ENCODE measurements at places on chromosomes 6 and 20.

DNA sequence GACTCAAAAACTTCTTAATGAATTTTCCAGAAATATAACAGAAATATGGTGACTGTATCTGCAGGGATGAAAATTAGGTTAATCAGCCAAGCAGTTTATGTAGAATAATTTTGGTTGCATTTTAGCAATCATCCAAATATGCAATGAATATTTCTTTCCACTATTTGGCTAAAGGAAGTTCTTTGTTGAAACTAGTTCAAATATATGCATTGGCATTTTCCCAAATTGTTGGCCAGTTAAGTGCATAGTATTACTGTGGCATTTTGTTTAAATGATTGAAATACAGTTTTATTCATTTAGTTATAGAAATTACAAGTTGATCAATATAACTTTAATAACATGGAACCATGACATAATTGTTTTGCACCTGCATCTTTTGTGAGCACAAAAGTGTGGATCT, 115.5 kb downstream of the DOK5 start:
- DNase-seq, result no peak

GRCh38 chr6:156313037-156313436, 464.1 kb upstream of the ARID1B start:
- no peak for DNase-seq

GRCh38 chr6:89269252-89269651, 45.8 kb downstream of the GABRR2 start:
- no peak for DNase-seq

GRCh38 chr6:148932731-148933130, 185.9 kb downstream of the UST start:
- peak; percentile 76 for DNase-seq

DNA sequence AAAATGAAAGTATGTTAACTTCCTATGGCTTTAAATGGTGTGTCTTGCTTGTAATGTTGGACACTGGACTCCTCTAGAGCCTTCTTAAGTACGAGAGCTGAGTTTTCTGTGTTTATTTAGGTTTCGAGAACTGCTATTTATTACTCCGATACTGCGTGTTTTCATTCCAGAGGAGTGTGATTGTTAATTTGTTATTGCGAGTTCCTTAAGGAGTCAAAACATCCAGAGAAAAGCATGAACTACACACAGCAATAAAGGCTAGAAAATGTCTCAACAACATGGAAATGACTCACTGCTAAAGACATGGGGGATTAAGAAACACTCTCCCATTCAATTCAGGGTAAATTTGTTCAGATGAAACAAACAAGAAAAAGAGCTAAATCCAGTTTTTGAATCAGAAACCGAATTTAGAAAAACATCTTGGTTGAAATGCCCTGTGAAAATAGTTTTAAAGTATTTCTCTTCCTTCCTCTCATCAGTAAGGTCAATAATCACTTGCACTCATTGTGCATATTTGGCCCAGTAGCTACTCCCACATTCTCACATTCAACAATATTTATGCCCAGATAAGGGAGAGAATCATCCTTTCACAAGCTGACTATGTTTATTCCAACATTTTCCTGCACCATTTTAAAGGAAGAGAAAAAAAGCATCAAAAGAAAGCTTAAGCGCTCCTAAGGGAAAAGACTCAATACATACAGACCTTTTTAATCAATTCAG, 36.0 kb downstream of the ATXN1 start:
- DNase-seq, result peak; percentile 95

DNA sequence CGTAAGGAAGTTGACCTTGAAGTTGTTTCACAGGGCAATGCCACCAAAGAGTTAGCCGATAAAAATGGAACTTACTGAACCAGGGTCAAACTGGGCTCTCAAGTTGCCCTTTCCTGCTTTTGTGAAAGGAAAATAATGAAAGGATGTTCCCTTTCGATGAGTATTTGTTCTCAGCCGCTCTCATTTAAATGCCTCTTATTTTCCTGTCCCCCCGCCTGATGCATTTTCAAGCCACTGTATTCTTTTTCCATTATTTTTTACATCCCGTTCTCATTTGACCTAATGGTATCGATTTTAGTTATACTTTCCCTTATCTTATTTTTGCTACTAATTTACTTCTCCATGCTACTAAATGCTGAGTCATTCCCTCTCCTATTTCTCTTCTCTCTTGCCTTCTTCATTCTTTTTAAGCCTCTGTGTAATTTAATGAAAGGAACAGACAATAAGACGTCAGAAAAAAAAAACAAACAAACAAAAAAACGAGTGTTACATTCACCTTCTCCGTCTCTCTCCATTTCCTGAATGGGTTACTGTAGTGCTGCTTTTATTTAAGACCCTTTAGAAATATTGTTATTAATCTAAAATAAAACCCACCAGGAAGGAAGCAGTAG, 655 bp upstream of the NDUFAF4 start:
- peak; percentile 23 for DNase-seq

DNA sequence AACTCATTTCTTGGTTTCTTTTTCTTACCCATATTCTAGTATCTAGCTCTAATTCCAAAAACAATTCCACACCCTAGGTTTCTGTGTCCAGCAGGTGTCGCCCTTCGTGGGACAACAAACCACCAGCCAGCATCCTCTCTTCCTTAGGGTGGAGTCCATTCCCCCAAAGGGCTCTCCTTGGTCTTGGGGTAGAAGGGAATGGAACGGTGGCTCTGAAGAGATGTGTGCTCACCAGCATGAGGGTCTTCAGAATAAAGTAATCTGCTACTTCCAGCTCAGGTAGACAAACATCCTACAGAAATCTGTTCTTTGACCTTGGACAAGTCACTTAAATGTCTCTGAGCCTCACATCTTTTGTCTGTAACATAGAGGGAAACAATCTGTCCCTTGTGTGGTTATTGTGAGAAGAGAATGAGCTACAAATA, 7.2 kb downstream of the HLA-DMB start:
- peak; percentile 60 for DNase-seq

DNA sequence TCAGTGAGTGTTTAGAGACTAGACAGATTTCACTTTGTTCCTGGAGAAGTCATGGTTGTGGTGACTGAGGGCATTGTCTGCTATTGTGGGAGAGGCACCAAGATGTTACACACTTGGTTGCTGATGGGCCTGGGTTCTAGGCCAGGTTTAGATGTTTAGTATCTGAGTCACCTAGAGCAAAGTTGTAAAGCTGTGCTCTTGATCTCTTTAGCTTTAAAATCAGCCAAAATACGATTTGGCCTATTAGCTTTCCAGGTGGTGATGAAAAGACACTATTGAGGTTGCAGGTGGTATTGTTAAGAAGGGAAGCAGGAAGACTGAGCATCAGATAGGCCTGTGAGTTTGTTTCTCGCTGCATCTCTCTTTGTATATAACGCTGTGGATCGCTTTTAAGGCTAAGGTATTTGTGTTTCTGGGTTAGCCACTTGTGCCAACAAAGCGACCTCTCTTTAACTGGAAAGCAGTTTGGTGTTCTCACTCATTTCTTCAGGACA, 48.6 kb downstream of the FOXO3 start:
- DNase-seq, result peak; percentile 56

GRCh38 chr6:141956868-141957267, 175.9 kb upstream of the GJE1 start:
- no peak for DNase-seq

DNA sequence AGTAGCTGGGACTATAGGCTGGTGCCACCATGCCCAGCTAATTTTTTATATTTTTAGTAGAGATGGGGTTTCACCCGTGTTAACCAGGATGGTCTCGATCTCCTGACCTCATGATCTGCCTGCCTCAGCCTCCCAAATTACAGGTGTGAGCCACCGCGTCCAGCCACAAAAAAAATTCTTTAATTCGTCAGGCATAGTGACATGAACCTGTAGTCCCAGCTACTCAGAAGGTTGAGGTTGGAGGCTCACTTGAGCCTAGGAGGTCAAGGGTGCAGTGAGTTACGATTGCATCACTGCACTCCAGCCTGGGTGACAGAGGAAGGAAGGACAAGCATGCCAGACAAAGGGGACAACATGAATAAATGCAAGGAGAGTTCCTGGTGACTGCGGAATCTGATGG, 19.5 kb upstream of the ASXL1 start:
- DNase-seq, result no peak

GRCh38 chr6:131736003-131736596, 25.3 kb upstream of the CTAGE9 start:
- DNase-seq, result peak; percentile 61

DNA sequence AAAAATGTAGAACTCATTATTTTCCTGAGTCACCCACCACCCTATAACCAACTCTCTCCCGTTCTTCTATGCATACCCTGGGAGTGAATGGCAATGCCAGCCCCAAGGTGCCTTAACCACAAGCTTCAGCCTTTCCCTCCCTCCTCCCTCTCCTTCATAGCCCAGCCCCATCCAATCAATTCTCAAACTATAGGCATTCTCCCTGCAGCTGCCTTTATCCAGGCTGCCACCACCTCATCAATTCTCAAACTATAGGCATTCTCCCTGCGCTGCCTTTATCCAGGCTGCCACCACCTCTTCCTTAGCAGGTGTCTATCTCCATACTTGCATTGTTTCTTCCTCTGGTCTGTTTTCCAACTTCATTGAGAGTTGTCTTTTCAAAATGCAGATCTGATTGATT, 77.1 kb downstream of the PLEKHG1 start:
- no peak for DNase-seq

DNA sequence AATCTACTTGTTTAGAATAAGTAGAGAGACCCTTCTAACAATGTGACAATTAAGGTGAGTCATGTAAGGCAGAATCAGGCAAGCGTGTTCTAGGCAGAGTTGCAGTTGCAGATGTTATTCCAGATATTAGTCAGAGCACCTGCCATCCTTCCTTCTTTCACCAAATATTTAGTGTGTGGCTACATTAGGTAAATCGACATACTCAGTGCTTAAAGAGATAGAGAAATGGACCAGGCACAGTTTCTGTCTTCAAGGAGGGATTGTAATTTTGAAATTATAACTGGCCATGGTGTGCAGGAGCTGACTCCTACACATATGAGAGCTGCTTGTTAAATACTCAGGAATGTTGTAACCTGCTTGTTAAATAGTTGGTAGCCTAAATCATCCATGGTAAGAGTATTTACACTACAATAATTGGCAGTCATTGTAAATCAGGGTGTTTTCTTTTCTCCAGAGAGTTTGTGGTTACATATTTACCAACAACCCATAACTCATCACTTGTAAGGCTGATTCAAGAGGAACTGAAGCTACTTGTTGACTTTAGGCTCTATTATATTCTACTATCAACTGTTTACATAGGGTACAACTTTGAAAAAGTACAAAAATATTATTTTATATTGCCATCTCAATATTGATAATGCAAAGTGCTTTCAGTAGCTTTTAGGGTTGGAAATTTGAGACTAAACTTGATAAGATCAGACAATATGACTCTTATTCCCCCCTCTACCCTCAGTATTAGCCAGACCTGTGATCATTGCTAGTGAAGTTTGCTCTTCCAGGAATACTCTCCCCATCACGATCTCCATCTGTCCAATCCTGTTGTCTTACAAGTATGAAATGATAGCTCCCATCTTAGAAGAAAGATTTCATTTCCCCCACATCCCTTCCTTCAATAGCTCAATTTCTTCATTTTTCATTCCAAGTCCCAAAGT, 607.1 kb downstream of the COL12A1 start:
- DNase-seq, result peak; percentile 76

- no peak for DNase-seq
Observed at GRCh38 chr6:167120583-167120903, 2.4 kb upstream of the CCR6 start.

DNA sequence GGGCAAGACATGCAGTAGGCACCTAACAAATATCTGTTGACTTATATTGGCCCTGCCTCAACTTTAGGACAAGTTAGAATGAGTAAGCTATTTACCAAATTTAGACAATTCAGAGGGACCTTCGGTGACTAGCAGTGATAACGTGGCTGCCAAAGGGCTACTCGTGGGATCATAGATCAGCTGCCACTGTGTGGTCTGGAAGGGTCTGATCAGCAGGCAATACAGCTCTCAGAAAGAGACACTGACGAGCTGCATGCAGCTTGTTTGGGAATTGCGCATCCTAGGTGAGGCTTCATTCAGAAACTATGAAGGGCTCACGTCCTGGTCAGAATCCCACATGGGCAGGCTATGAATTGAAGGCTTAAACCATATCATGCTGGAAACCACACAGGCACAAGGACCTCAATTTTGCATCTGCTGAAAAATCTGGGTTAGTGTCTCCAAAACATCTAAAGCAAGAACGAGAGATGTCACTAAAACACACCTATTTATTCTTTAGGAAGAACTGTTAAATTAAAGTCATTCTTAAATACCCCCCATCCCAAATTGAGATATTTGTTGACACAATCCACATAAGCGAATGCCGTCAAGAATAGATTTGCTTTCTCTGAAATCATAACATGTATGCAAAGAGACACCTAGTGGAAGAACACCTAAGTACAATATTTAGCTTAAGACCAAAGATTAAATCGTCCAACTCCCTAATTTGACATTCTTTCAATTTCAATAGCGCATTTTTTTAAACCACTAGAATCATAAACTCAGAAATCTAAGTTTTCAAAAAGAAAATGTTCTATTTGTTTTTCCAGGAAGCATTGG, 79.6 kb downstream of the IPCEF1 start:
- DNase-seq, result peak; percentile 49

DNA sequence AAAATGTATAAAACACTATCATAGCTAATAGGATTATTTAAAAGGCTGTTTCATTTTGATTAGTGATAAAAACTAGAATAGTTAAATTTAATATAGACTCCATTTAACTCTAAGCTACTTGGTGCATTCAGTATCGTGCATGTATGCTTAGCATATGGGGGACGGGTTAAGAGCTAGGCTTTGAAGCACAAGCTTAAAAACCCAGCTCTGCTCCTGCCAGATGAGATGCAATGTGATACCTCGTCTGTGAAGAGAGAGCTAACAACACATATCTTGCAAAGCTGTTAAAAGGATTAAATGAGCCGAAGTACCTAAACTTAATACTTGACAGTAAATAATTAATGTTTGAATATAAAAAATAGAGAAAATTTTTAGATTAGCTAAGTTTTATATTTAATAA, 42.2 kb downstream of the DTNBP1 start:
- no peak for DNase-seq

DNA sequence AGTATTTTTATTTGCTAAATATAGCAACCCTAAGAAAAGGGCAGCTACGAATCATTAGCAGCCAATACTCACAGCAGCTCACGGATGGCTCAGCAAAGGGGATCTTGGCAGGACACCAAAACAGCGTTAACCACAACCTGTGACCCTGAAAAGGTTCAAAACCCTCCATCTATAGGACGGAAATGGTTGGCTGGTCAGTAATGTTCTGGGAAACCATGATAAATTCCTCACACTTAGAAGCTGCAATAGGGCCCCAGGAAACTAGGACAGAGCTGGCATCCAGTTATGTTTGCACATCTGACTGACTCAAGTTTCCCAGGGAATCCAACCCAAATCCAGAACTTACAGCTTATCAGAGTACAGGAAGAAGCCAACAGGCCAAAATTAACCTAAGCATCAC, 30.9 kb upstream of the PTPRT start:
- peak; percentile 1 for DNase-seq

- no peak for DNase-seq
Observed at GRCh38 chr20:25258476-25258805, 10.6 kb downstream of the PYGB start.

- DNase-seq, result no peak
Observed at GRCh38 chr6:56734335-56734734, 91.6 kb upstream of the DST start.

- DNase-seq, result peak; percentile 62
Observed at GRCh38 chr6:136037876-136038460, 186.5 kb downstream of the PDE7B start.

GRCh38 chr20:24388828-24389380, 80.5 kb upstream of the SYNDIG1 start:
- no peak for DNase-seq
